ENCODE measurements at places on chromosomes 7 and 10.

DNA sequence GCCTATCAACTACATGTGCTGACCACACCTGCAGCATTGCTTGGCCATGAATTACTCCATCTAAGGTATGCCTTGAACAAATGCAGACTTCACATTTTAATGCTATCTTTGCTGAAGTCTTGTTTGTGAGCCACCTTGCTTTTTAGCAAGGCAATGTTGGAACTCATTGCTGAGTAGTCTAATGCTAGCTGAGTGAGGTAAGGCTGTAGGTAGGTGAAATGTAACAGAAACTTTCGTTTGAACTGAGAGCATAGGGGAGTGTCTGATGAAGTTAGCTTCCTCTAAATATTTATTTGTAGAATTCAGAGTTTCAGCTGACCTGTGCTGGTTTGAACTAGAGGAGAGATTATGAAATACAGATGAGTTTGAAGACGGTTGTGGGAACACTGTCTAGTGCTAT, 238.5 kb downstream of the SEMA3A start:
- DNase-seq, result no peak

DNA sequence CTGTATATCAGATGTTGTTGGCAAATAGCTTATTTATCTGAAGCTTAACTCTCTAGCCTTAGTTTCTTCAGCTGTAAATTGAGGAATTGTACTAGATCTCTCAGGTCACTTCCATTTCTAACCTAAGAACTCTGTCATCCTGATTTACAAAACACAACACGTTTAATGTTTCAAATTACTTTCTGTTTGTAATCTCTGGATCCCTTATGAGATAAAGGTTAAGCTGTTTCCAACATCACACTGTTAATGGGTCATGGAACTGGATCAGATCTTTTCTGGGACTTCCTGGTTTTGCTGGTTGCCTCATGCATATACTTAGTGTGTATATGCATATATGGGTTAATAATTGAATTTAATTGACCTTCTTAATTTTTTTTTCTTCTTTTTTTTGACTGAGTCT, 9.9 kb downstream of the SAMD8 start:
- no peak for DNase-seq

- no peak for DNase-seq
These were observed 594.9 kb downstream of the REEP3 start for GRCh38 chr10:64115908-64116643.

DNA sequence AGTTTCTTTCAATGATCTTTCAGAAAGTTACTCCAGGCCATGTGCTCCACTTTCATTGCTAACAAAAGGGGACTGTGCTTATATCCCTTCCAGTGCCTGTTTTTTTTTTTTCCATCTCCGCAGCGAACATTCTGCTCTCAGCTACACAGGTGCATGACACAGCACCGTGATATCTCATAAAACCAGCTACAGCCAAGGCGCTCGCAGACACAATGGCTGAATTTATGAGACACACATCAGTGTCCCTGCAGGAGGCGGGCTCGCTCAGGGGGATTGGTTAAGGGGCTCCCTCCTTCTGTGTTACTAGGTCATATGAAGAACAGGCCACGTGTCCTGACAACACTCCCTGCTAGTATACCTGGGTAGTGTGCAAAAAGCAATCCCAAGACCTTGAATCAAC, 245.5 kb downstream of the SKAP2 start:
- DNase-seq, result no peak

- no peak for DNase-seq
These were observed 45.4 kb upstream of the GRM3 start for GRCh38 chr7:86598311-86598710.

DNA sequence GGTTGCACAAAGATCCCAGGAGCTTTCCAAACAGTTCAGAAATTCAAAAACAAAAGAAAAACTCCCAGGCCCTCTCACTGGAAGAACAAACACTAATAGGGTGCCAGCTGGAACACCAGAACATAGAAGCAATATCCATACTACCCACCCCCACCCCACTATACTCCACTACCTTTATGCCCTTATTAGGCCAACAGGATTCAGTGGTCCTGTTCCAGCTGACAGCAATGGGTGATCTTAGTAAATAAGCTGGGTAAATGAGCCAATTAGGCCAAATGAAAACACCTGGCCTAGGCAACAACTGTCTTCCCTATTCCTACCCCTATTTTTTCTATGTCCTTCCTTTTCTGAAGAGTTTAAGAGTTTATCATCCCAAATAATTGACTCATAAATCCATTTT, 11.7 kb downstream of the NOC3L start:
- no peak for DNase-seq

- no peak for DNase-seq
These were observed 43.9 kb downstream of the SH3PXD2A start for GRCh38 chr10:103811463-103811862.
